NCI-H82 (cell line): ENCODE measurements at places on chromosomes 3 and 15.

DNA sequence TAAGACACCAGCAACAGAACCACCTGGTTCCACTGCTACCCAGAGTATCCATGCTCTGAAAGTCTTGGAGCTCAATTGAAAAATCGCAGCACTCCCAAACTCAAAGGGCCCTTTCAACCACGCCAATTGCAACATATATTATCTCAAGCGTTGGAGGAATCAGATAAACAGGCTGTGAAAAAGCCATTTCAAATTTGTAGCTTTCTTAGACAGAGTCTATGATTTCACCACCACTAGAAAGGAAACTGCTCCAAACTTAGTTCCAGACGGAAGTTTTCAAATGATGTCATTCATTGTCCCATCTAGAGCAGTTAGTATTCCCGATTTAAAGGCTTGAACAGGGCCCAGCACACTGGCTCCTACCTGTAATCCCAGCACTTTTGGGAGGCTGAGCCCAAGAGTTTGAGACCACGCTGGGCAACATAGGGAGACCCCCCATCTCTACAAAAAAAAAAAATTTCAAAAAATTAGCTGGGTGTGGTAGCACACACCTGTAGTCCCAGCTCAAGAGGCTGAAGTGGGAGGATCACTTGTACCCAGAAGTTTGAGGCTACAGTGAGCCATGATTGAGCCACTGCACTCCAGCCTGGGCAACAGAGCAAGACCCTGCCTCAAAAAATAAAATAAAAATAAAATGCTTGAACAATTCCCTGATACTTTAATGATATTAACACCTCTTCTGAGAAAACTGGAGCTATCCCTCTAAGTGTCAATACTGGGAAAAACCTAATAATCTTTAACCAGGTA, 16.8 kb downstream of the TNIK start:
- no peak for DNase-seq

DNA sequence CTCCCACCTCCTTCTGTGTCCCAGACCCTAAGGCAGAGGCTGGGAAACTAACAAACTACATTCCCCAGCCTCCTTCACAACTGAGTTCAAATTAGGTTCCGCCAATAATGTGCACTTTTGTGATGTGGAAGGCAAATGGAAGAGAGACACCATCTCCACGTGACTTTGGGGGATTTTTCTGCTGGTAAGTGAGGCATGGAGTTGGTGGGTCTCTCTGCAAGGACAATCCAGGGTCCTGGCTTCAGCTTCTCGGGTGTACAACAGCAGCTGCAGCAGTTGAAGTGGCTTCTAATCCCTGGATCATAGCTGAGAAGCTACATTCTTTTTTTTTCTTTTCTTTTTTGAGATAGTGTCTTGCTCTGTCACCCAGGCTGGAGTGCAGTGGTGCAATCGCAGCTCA, 58.9 kb upstream of the GATA2 start:
- DNase-seq: no peak

DNA sequence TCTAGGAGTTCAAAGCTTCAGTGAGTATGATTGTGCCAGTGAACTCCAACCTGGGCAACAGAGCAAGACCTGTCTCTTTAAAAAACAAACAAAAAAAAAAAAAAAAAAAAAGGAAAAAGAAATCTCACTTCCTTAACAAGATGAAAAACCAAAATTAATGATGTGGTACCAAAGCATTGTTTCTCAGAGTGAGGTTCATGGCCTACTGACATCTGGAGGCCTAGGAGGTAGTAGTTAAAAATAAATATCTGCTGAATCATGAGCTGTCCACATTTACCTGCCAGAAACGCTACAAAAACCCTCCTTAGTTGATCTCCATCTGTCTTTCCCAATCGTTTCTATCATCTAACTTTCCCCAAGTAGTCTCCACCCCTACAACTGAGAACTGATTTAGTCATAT, 51.2 kb downstream of the EPHA6 start:
- DNase-seq: no peak

DNA sequence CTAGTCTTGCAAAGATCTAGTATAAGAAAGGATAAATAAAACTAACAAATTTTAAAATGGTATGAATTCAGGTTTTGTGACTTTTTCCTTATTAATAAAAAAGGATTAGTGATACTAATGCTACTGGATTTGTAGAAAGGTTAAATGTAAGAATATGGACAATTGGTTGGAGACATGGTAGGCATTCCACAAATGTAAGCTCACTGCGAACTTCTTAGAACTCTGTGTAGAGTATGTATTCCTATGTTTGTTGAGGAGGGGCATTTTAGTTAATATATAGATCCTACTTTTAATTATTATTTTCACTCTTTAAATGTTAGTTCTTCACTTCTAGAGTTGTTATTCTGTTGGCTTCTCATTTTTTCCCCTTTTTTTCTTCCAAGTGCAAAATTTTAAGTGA, 414.3 kb downstream of the RBMS3 start:
- DNase-seq: no peak

- peak; percentile 60 for DNase-seq
Measured at GRCh38 chr15:74434263-74435136, 742 bp upstream of the SEMA7A start.

DNA sequence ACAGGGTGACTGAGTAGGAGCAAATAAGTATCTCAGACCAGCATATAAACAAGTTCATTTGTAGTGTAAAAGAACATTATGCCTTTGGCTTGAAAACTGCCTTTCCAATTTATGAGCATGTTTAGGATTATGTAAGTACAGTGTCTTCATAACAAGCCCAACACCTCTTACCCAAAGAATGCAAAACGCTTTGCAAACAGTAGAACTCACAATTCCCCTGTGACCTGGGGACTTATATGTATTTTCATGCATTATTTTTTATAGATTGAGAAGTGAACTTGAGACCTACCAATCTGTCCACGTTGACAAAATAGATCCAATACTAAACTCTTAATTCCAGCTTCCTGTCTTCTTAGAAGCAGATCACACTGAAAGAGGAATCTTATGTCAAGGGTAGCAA, 202.1 kb downstream of the TP63 start:
- DNase-seq: no peak

DNA sequence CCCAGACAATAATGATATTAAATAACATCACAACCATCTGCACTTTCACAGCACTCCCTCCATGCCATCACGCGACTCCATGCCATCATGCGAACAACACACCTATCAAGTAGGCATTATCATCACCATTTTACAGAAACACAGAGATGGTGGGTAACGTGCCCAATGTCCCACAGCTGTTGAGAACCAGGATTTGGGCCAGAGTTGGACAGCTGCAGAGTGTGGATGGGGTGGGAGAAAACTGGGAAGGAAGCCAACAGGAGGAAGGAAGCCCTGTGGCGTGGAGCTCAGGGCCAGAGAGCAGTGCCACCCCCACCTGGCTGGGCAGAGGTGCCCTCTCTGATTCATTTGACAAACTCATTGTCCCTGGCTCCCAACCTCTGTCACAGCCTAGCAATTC, 29.0 kb downstream of the RBPMS2 start:
- DNase-seq: no peak
